ENCODE measurements at places on chromosomes 12 and 14. TPM values are rescaled to one million over a fixed set of nuclear protein-coding genes. Genes with fewer than 3 reads are reported as not detected.

GRCh38 chr12:66365718-66366490, 63.6 kb downstream of the HELB start:
- DNase-seq = no peak

HOXC9 gene
- not detected for total RNA-seq

RD3L gene
- total RNA-seq = not detected

DNA sequence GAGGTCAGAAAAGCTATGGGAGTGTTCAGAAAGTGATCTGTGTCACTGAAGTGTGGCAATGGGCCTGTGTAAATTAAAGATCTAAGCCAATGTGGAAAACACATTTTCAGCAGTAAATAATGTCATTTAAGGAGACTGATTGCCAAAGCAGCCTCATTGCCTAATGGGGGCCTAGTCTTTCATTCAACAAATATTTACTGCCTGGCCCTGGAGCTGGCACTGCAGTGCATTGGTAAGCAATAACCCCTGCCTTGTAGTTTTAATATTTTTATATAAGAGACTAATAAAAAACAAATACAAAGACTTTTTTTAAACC, 326.6 kb downstream of the BTG1 start:
- DNase-seq = no peak

- no peak for DNase-seq
Observed at GRCh38 chr12:44294649-44295048, 458.8 kb downstream of the TMEM117 start.

- no peak for DNase-seq
Observed at GRCh38 chr14:92930737-92931602, 8.0 kb downstream of the CHGA start.

DNA sequence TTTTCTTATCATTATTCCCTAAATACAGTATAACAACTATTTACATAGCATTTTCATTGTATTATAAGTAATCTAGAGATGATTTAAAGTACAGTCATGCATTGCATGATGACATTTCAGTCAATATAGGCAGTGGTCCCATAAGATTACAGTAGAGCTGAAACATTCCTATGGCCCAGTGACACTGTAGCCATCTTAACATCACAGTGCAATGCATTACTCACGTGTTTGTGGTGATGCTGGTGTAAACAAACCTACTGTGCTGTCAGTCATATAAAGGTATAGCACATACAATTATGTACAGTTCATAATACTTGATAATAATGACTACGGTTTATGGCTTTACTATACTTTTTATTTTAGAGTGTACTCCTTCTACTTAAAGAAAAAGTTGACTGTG, 13.3 kb downstream of the LLPH start:
- DNase-seq = no peak

GRCh38 chr12:45131506-45131905, 80.6 kb upstream of the DBX2 start:
- no peak for DNase-seq

- no peak for DNase-seq
Observed at GRCh38 chr12:41552588-41552987, 364.5 kb downstream of the PDZRN4 start.

GRCh38 chr12:96503976-96504375, 14.6 kb downstream of the CFAP54 start:
- no peak for DNase-seq

DNA sequence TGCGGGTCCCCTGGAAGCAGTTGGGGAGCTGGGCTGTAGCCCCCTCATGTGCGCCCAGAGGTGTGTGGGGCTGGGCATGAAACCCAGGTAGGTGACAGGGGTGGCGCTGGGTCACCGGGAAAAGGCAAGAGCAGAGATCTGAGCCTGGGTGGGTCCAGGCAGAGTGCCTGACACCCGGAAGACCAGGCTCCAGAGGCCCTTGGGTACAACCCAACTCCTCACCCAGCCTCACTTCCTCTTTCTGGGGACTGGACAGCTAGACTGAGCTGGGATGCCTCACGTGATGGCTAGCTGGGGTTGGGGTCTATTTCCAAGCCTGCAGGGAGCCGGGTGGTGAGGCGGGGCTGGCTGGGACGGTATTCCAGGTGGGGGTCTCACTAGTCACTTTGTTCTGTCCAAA, 16.3 kb upstream of the CYP46A1 start:
- DNase-seq = no peak

NDUFA9 gene
- 143 TPM for total RNA-seq

- no peak for DNase-seq
Observed at GRCh38 chr14:58200480-58200841, 512 bp downstream of the ACTR10 start.

HOXC12 gene
- total RNA-seq = not detected
